Left lung (tissue), 14 donors: ENCODE measurements at places on chromosomes 16 and 17. TPM values are rescaled to one million over a fixed set of nuclear protein-coding genes. Genes with fewer than 3 reads are reported as not detected.
A peak's percentile ranks its signal among the peaks of the same experiment; 100 is the strongest.

GRCh38 chr16:30782486-30783279, 4.3 kb downstream of the ZNF629 start:
- DNase-seq: no peak

DNA sequence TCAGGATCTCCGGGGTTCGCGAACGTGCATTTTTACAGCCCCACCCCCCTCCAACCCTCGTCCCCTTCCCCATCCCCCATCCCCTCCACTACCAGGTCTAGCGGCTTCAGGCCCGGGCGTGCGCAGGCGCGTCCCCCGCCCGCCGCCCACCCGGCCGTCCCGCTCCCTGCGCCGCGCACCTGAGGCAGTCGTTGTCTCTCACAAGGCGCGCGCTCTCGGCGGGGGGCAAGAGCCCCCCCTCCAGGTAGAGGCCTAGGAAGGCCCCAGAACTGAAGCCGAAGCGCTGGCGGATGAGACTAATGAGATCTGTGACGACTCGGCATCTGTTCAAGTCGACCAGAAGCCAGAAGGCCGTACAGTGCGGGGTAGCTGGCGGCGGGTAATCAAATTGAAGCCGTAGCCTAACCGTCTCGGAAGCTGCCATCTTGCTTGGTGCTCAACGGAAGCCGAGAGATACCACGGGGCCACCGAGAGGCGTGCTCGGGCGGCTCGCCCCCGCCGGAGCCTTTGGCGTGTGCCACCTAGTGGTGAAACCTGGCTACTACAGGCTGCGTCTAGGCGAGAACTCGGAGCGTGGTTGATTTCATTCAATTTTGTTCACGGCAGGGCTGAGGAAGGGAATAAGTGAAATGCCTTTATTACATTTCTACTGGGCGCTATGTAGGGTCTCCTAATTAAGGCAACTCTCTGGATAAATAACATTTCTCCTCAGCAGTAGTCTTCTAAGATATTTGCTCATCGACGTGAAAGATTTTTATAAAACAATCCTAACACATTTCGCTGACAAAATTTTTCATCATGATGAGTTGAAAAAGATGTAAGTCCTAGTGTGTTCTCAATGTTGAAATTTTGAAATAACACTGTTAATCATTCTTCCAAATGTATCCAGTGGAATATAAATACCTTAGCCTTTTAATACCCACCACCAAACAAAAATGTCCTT, at the start of gene COIL:
COIL (minus strand) TSS at position 455 of the 943 bp plus-strand sequence; CDS start at position 424, 31 bp downstream.
- DNase-seq: peak; percentile 94

- peak; percentile 95 for DNase-seq
Measured at GRCh38 chr17:1648963-1649843, 463 bp downstream of the RILP start.

GRCh38 chr17:78038748-78039288, 80.3 kb downstream of the TNRC6C start:
- no peak for DNase-seq

- DNase-seq: no peak
Measured at GRCh38 chr16:75938818-75939217, 212.5 kb upstream of the CPHXL start.

DNA sequence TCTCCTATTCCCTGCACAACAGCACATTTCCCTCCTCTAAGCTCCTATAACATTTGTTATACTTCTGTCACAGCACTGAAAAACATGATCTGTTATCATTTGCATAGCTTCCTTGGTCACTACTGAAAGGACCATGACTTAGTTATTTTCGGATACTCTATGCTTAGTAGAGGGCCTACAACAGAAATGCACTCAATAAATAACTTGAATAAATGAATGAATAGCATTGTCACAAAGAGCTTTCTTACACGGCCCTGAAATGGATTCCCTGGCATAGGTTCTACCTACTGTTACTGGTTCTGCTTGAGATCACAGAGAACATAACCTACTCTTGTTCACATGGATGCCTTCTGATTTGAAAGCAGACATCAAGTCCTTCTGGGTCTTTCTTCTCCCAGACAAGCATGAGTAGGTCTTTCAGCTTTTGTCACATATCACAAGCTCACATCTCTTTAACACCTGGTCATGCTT, 41.6 kb downstream of the MYO1D start:
- DNase-seq: no peak

DNA sequence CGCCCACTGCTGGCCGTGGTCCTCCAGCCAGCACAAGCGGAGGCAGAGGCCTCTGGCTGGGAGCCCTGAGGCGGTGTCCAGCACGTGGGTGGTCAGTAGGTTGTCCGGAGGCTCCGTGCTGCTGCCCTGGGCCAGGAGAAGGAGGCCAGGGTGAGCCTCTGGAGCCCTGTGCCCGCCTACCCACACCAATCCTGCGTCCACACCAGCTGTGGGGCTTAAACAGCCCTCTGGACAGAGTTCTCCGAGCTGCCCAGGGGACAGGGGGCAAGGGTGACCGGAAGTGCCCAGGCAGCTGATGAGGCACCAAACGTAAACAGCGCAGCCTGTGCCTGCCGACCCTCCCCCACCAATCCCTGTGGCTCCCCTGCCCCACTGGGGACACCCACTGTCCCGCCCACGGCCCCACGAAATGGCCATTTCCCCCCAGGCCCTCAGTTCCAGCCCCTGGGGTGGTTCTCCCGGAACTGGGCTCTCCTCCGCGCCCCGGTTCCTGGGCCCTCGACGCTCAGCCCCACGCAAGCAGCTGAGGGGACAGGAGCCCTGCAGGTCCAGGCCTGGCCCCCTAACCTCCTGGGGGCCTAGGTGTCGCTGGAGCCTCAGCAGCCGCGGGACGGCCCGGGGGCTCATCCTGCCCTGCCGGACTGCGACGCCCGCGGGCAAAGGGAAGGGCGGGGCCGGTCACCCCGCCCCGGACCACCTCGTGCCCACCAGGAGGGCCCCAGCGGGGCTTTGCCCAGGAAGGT, 27.9 kb upstream of the DBNDD1 start:
- DNase-seq: peak; percentile 76

DNA sequence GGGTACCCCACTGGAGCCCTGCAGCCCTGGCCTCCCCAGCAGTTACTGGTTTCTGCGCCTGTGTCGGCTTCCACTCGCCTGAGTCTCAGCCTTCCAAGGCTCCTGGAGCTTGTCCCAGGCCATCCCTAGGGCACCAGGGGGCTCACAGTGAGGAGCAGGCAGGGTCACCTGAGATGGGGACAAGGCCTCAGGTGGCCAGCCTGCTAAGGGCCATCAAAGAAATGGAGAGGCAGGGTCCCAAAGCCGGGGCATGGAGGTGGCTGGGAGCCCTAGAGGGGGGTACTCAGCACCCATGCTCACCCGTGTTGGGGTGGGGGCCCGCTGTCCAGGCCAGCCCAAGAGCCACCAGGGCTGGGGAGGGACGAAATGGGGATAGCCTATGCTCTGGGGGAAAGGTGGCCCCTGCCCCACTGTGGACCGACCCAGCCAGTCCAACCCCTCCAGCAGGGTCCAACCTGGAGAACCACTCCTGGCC, 1.3 kb downstream of the FASN start:
- DNase-seq: no peak

DNA sequence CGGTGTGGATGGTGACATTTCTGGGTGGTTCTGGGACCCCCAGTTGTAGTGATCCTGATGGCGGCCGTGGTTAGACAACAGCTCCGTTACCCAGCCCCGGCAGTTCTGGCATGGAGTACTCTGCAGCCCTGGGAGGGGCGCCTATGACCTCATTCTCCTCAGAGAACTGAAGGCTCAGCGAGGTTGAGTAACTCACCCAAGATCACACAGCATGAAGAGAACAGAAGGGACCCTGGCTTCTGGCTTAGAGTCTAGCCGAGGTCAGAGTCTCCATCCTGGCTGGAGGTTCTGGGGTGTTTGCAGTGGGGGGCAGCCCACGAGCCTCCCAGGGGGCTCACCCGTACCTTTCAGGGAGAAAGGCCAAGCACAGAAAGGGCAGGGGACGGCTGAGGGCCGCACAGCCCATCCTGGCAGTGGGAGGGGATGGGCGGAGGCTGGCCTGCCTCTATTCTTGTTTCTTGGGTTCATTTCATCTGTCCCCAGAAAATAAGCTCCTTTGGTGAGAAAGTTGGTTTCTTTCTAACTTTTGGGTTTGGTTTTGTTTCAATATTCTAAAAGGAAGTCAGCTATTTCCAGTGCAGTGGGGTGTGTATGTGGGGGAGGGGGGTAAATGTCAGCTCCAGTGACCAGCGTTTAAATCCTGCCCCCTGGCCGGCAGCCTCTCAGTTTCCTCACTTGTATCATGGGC, 13.2 kb downstream of the ZFPM1 start:
- DNase-seq: no peak

- DNase-seq: no peak
Measured at GRCh38 chr16:12771341-12771798, 32.3 kb downstream of the CPPED1 start.

Gene C17orf78
- polyA plus RNA-seq: 0.27 TPM
